NCI-H446 treated with DMSO at 0.1 percent for 48 hours (cell line): ENCODE measurements at places on chromosomes 16 and 17.

DNA sequence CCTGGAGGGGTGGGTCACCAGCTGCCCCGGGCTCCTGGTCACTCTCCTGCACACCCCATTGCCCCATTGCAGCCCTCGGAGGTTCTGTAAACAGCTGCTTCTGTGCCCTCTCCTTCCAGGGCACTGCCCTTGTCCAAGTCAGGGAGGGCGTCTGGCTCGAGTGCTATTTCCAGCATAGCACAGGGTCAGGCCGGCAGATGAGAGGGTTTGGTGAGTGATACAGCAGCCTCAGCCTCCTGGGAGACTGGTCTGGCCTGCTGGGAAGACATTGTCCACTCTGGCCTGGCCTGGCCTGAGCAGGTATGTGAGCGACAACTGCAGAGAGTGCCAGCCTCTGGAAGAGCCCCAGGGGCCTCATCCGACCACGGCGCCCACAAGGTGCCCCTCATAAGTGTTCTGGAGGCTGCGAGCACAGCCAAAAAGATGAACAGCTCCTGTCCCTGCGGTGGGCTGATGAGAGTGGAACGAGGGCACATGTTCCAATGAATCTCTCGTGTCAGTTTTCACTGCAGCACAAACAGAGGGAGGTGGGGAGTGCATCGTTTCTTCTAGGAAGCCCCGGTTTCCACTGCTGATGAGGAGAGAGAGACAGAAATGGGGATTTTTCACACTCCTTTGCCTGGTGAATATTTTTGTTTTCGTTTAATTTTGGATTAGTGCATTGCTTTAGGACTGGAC, 105.8 kb upstream of the SDK2 start:
- DNase-seq: no peak

- no peak for DNase-seq
Observed at GRCh38 chr16:27520982-27521673, 28.6 kb downstream of the GTF3C1 start.

DNA sequence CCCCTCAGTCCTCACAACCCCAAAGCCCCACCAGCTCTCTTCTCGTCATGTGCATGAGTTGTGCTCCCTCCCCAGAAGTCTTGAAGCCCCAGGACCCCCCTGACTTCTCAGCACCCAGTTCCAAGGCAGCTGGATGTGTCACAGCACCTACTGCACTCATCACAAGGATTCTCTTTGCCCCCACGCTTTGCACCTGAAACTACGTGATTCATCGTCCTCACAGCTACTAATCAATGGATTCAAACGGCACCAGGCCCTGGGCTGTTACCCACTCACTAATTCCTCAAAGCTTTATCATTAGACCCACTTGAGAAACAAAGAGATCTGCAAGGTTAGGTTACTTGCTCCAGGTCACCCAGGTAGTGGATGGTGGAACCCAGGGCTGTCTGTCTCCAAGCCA, 45.1 kb upstream of the NDRG4 start:
- DNase-seq: no peak

GRCh38 chr17:73290399-73291259, 21.2 kb downstream of the CDC42EP4 start:
- no peak for DNase-seq
